ENCODE measurements at places on chromosomes 1 and 21. TPM values are rescaled to one million over a fixed set of nuclear protein-coding genes. Genes with fewer than 3 reads are reported as not detected.

The CD101 gene
- 0.04 TPM for polyA plus RNA-seq

The PHC2 gene
- polyA plus RNA-seq, result 41.5 TPM

DNA sequence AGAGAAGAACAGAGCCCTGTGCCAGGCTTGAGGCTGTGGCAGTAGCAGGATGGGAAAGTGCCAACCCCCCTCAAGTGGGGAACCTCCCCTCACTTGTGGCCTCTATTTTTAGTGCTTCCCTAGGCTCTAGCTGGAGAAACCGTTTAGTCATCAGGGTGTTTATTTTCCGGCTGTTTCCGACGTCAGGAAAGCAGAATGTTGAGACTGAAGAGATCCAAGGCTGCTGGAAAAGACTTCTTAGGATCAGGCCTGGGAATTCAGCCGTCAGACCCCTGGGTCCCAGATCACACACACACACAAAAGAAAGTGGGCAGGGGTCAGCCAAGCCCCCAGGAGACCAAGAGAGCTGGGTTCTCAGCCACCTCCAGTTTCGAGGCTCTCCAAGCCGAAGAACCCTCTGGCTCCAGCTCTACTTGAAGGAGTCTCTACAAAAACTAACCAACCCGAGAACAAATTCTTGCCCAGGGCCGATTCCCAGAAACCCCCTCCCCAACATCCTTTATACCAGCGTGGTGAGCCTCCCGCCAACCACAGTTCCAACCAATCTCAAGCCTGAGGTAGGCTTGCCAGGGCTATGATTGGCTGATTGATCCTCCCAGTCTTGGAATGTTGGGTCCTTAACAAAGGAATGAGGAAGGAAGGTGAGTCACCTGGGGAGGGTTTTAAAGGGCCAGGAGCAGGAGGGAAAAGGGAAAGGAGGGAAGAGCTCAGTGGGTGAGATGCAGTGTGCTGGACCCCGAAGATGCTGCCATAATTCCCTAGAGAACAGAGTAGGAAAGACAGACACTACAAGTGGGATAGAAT is 2.5 kb upstream of the MEF2D start:
- peak; percentile 61 for DNase-seq

DNA sequence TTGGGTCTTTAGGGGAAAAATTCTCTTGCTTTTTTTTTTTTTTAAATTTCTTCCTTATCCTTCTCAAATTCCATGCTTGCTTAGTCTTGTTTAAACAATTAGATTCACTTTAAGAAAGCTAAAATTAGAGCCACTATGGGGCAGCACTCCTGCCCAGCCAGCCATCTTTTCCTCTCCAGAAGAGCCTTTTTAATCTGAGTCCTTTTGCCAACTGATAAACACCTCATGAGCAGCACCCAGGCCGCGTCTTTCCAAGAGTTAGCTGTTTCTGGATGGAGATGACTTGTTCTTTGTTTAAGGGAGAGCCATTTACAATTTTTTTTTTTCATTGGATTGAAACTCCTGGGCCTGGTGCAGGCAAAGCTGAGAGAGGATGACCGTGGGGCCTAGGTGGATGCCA is 53.3 kb upstream of the TSPAN2 start:
- DNase-seq, result no peak
